Central memory CD4-positive, alpha-beta T cell (primary cell): ENCODE measurements at places on chromosomes 13 and 19.
A peak's percentile ranks its signal among the peaks of the same experiment; 100 is the strongest.

- no peak for DNase-seq
Observed at GRCh38 chr19:39425744-39426143, 10.0 kb downstream of the RPS16 start.

- no peak for DNase-seq
Observed at GRCh38 chr19:21699197-21699596, 68.2 kb downstream of the ZNF100 start.

GRCh38 chr13:80022146-80022545, 318.8 kb downstream of the SPRY2 start:
- no peak for DNase-seq

DNA sequence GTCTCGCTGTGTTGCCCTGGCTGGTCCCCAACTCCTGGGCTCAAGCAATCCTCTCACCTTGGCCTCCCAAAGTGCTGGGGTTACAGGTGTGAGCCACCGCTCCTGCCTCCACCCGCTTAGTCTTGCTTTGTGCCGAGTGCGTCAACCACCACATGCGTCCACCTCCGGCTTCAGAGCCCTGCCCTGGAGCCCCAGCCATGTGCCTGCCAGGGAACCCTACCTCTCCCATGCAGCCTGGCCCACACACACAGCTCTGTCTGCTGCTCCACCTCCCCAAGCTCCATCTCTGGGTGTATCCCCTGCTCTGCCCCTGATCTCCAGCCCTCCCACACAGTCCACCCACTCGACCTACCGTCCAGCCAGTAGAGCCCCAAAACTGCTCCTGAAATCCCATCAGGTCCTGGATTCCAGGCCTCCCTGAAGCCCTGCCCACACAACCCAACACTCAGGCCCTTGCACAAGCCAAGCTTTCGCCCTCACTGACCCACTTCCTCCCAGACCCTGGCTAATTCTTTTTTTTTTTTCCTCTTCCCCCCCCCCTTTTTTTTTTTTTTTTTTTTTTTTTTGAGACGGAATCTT, 9.6 kb downstream of the CYP2F1 start:
- no peak for DNase-seq

- DNase-seq = no peak
Observed at GRCh38 chr13:90896002-90896401, 451.5 kb upstream of the MIR17HG start.

GRCh38 chr13:106083620-106084350, 451.7 kb downstream of the EFNB2 start:
- no peak for DNase-seq

- DNase-seq = no peak
Observed at GRCh38 chr13:95256091-95256490, 45.2 kb downstream of the ABCC4 start.

DNA sequence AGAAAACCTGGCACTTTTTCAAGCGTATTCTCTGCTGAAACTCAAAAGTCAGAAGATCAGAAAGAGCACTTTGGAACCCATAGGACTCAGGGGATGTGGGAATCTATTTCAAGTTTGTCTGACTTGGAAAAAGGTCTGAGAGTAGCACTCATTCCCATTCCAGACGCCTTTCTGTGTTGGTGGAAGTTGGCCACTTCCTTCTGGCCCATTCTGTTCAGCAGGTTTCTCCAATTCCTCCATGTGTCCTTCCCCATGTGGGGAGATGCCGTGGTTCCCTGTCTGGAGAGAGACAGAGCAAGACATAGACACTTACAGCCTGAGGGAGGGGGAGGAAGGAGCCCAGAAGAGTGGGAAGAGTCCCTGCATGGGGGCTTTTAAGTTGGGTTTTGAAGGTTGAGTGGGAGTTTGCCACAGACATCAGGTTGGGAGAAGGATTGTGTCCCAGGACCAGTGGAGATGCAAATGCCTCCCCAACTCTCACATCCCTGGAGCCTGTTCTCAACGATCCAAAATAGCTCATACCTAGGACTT, 48.0 kb downstream of the CELF5 start:
- no peak for DNase-seq

DNA sequence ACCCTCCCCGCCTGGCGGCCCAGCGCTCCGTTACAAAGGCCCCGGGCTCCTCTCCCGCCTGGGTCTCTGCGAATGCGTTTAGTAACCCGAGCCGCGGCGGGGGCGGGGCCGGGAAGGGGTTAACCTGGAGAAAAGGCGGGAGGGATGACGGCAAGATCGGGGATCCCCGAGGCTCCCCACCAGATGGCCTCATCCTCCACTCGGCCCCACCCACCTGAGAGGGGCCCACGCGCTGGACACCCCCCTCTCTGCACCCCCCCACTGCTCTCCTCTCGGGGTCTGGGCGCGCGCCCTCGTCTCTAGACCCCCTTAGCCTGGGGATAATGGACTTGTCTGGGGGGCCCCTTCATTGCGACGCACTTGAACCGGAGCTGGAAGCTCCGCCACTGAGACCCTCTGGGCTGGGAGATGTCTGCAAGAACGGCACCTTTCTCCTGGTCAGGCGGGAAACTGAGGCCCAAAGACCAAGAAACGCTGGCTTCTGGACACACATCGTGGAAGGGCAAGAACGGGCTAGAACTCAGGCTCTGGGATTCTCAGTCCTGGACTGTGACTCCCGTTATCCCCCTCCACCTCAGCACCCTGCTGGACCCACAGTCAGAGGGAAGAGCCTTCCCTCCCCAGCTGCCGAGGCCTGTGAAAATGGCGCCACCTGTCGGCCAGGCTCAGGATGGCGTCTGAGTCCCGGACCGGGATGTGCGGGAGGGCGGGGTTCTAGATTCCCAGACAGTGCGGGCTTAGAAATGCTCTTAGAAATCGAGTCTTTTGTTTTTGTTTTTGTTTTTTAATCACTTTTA, 2.9 kb upstream of the LTBP4 start:
- DNase-seq = peak; percentile 75

DNA sequence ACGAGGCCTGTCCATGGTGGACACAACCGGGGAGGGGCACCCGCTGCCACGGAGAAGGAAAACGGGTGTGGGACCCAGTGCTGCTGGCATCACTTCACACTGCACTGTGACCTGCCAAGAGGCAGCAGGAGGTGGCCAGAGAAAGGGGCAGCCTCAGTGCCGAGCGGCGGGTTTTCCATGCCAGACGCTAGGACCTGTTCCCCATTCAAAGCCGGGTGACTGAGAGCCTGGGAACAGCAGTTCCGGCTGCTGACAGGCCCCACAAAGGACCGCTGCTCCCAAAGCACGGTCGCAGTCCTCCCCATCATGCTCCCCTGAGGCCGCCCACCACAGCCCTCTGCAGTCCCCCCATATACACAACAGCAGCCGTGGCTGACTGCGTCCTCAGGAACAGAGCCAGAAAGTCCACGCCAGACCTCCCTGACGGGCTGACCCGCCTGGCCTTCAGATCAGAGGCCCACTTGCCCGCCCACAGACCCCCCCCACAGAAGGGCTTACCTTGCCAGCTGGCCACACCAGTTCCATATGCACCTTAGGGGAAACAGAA, 5.4 kb downstream of the AKAP8 start:
- no peak for DNase-seq

DNA sequence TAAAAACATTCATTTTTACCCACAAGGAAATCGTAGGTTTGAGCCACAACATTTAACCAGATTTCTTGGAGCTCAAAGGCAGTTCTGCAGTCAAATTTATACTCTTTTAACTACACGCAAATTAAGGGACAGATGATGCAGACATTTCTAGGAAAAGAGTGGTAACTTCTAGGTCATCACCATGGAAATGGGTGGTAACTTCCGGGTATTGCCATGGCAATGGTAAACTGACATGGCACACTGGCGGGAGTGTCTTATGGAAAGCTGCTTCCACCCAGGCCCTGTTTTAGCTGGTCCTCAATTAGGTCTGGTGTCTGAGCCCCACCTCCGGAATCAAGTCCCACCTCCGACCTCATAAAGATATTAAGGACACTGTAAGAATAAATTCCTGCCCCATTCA, 10.4 kb upstream of the LYPD5 start:
- DNase-seq = peak; percentile 35

- DNase-seq = no peak
Observed at GRCh38 chr13:100212904-100213553, 124.1 kb downstream of the PCCA start.

GRCh38 chr13:26202365-26202972, 19.6 kb downstream of the RNF6 start:
- no peak for DNase-seq

DNA sequence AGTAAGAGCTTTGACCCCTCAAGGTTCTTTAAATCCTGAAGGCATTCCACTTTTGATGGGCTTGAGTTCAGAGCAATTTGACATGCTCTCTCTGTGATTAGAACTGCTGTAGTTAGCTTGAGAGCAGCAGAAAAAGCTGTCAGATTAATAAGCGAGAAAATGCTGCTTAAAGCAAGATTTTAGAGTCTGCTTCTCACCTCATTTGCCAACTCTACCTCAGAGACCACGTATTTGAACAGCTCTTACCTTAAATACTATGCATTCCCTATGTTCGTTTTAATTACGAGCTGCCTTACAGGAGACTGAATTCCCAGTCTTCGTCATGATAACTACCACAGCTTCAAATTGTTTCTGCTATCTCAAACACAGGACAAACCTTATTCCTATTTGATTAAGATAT, 253.4 kb downstream of the SLITRK6 start:
- DNase-seq = no peak

- peak; percentile 9 for DNase-seq
Observed at GRCh38 chr13:112532837-112533745, 54.9 kb downstream of the TUBGCP3 start.

DNA sequence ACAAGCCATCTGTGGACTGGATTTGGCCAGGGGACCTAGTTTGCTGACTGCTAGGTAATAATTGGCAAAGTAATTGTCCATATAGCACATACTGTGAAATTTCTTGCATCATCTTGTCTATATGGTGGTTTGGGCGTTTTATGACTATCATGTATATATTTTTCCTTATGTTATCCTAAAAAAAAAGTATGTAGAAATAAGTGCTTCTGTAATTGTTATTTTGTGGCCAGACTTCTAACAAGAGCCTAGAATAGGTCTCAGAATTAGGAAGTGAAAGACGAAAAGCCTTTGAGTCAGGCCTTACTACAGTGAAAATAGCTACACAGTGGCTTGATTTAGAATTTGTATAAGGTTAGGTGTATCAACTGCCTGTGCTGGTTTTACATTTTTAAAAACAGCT, 4.2 kb downstream of the FNDC3A start:
- no peak for DNase-seq

GRCh38 chr13:99133230-99133629, 67.4 kb upstream of the UBAC2 start:
- no peak for DNase-seq

- DNase-seq = no peak
Observed at GRCh38 chr13:30045916-30046704, 195.7 kb upstream of the UBL3 start.

- no peak for DNase-seq
Observed at GRCh38 chr19:3520166-3521103, 14.3 kb downstream of the FZR1 start.

GRCh38 chr13:38602266-38602665, 84.6 kb upstream of the FREM2 start:
- DNase-seq = no peak

GRCh38 chr19:12669270-12670158, 2.9 kb downstream of the WDR83 start:
- DNase-seq = peak; percentile 75

GRCh38 chr13:103516015-103516795, 450.0 kb upstream of the SLC10A2 start:
- no peak for DNase-seq

- no peak for DNase-seq
Observed at GRCh38 chr13:99809926-99810325, 161.6 kb downstream of the ZIC5 start.
